ENCODE measurements at places on chromosomes 4 and X. TPM values are rescaled to one million over a fixed set of nuclear protein-coding genes. Genes with fewer than 3 reads are reported as not detected.
A peak's percentile ranks its signal among the peaks of the same experiment; 100 is the strongest.

SSX4 gene
- not detected for total RNA-seq

EGF gene
- 0.87 TPM for total RNA-seq

ABLIM2 gene
- 0.64 TPM for total RNA-seq

GYPA gene
- not detected for total RNA-seq

SLITRK4 gene
- 2.1 TPM for total RNA-seq

HADH gene
- total RNA-seq = 21.6 TPM

DNA sequence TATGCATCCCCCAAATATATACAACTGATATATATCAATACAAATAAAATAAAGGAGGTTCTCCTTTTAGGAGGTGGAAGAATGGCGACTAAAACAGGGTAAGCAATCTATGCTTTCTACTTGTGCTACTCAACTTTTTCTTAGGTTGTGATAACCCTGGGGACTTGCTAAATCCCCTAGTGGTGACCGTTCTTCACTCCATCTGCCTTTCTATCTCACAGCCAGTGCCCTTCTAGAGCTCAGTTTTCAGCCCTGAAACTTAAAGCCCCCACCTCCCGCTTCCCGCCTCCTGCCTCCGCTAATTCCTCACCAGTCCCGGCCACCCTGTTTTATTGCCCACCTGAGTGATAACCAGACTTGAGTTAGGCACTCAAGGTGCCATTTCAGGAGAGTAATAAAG is 15.5 kb upstream of the ESX1 start:
- DNase-seq = no peak

- DNase-seq = no peak
Observed at GRCh38 chr4:16659079-16659478, 239.4 kb downstream of the LDB2 start.

GRCh38 chr4:75514131-75514948 is at the start of the genes RCHY1 and THAP6:
TSS of gene RCHY1 (minus strand) at chr4:75514403. CDS start at chr4:75514286, 117 bp downstream.
TSS of gene THAP6 (plus strand) at chr4:75514473. CDS start at chr4:75515453, 980 bp downstream.
- peak; percentile 95 for DNase-seq

GRCh38 chr4:182809417-182810102 is 107.6 kb downstream of the DCTD start:
- DNase-seq = no peak

DNA sequence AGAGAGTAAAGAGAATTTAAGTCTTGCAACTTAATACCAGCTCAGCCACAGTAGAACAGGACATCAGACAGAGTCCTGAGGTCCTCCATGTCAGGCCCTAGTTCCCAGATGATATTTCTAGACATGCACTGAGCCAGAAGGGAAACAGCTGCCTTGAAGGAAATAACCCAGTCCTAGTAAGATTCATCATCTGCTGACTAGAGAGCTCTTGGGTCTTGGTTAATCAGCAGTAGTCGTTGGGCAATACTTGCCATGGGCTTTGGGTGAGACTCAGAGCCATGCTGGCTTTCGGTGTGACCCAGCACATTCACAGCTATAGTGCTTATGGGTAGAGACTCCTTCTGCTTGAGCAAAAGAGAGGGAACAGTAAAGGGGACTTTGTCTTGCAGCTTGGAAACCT is 379.1 kb downstream of the AR start:
- no peak for DNase-seq

DNA sequence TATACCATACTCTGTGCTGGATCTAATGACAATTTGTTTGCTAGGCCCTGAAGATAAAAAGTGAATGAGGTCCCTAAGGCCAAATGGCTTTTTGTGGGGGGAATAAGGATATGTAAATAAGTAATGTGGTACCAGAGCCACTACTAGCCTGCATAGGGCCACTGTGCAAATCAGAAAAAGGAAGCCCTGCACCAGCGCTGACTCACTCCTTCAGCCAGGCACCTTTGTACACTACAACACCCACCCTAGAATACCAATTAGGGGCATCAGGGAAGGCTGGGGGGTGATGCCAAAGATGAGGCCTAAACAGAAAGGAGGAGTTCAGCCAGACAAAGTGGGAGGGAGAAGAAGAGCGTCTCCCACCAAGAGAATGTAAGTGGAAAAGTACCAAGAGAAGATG is 122.2 kb downstream of the CAMK2D start:
- no peak for DNase-seq

- no peak for DNase-seq
Observed at GRCh38 chr4:5785806-5786680, 75.0 kb downstream of the EVC start.

GRCh38 chr4:139858436-139859205 is 193.0 kb downstream of the MGST2 start:
- DNase-seq = no peak

GRCh38 chrX:31213941-31214340 is 142.1 kb upstream of the FTHL17 start:
- no peak for DNase-seq

DNA sequence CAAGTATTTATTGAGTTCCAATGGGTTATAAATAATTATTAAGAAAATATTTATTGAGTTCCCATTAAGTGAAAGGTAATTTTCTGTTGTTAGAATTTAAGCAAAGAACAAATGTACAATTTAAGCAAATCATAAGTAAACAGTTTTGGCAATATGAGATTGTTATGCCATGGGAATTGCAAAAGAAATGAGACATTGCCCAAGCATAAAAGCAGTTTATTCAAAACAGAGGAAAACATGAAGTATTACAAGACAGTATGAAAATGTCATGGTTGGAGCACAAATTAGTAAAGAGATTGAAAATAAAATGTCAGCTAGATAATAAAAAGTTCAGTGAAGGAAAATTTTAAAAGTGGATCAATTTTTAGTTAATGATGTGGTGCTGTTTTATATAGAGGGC is 706.1 kb upstream of the EPHA5 start:
- DNase-seq = no peak
